Epithelial cell of esophagus (primary cell): ENCODE measurements at places on chromosomes 6 and 20.

GRCh38 chr6:105831311-105832097 lies 254.6 kb upstream of the PRDM1 start:
- DNase-seq, result no peak

- DNase-seq, result no peak
These were observed 69.7 kb downstream of the SUN5 start for GRCh38 chr20:32934580-32934979.

- DNase-seq, result no peak
These were observed 24.6 kb downstream of the PPP1R14C start for GRCh38 chr6:150167479-150167873.

- no peak for DNase-seq
These were observed 5.5 kb upstream of the MTG2 start for GRCh38 chr20:62177307-62177706.

DNA sequence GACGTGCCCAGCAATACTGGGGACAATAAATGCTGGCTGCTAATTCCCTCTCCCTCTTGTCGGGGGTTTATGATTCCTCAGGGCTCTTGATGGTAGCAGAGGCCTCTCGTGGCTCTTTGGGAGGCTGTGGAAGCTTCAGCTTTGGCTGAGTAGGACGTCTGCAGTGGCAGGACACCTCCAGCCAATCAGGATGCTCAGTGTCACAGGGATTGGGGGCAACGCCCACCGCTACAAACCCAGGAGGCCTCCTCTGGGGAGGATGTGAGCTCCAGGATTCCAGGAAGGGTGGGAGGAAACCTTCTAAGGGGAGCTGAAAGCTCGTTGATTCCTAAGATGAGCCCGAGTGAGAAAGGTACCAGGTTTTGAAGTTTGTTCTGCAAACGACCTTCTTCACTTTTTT lies 19.4 kb downstream of the RSPO4 start:
- DNase-seq, result no peak

DNA sequence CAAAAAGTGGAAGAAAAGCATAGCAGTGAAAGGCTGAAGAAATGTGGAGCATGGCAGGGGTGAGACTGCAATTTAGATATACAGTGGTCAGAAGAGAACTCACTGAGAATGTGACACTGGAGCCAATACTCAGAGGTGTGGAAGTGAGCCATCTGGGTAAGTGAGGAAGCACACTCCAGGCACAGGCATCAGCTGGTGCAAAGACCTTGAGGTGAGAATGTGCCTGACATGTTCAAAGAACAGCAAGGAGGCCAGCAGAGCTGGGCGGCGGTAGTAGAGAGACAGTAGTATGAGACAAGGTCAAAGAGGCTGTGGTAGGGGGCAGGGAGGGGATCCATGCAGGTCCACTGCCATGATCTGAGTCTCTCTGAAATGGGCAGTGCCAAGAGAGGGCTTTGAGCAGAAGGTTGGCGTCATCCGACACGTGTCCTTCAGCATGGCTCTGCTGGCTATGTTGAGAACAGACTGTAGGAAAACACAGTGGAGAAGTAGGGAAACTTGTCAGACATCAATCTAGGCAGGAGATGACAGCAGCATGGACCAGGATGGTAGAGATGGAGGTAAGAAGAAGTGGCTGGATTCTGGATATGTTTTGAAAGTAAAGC lies 84.4 kb downstream of the PLCG1 start:
- DNase-seq, result no peak

DNA sequence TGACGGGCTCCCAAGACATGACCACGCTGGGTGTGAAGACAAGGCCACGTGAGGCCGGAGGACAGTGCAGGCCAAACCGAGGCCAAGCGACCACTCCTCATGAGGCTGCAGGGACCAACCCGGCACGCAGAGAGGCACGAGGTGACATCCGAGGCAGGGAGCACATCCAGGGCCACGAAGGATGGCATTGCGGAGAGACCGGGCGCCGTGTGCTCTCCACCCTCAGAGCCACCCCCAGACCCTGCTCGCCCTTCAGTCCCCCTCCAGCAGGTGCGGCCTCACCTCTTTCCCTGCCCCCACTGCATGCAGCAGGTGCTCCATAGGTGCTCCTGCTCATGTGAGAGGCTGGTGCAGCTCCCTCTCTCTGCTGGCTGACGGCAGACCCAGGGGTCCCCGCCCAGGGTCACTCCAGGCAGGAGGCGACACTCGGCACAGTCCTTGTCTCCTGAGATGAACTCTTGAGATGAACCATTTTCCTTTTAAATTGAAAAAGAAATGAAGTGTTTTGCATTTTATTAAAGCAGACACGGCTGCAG lies 33.8 kb upstream of the CHRNA4 start:
- no peak for DNase-seq

GRCh38 chr6:11869672-11870340 lies 91.2 kb upstream of the ADTRP start:
- DNase-seq, result no peak

DNA sequence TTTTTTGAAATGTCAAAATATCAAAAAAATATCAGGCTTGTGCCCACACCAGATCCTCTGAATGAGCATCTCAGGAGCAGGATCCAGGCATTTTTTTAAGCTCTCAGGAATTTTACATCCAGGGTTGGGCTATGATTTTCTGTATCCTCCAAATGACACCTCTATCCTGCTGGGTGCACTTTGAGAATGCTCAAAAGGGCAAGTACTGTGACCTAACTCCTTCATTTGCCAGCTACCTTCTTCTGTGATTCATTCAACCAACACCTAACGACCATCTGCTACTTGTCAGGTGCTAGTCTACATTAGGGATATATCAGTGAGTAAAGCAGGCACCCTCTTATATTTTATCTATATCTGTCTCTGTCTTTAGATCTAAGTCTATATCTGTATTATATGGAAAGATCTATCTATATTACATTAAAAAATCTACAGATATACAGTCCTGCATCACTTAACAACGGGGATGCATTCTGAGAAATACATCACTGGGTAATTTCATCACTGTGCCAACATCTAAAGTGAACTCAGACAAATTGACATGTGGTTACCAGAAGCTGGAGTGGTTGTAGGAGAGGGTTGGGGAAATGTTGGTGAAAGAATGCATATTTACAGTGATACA lies 131.6 kb downstream of the KIF16B start:
- DNase-seq, result no peak

DNA sequence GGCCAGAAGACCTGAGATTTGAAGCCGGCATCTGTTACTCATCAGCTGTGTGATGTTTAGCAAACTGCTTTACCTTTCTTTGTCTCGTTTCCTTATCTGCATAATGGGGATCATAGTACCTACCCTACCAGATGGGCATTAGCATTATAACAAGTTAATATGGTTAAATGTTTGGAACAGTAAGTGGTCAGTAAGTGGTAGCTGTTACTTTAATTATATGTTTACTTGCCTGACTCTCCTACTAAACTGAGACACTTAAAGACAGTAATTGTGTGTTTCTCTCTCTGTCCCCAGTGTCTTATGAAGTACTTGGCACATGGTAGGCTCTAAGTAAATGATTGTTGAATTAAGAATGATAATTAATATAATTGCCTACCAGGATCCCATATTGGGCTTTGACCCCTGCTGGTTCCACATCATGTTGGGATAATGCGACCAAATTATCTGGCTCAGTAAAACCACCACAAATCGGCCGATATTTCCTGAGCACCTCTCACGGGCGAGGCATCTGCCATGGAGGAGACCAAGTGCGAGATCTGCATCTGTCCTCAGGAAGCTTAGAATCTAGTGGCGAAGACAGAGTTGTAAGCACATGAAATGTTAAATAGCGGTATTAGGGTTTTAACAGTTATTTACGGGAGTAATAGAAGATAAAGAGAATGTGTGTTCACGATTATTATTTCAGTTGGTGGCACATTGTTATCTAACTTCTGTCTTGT lies 31.4 kb downstream of the PTK7 start:
- DNase-seq, result no peak

DNA sequence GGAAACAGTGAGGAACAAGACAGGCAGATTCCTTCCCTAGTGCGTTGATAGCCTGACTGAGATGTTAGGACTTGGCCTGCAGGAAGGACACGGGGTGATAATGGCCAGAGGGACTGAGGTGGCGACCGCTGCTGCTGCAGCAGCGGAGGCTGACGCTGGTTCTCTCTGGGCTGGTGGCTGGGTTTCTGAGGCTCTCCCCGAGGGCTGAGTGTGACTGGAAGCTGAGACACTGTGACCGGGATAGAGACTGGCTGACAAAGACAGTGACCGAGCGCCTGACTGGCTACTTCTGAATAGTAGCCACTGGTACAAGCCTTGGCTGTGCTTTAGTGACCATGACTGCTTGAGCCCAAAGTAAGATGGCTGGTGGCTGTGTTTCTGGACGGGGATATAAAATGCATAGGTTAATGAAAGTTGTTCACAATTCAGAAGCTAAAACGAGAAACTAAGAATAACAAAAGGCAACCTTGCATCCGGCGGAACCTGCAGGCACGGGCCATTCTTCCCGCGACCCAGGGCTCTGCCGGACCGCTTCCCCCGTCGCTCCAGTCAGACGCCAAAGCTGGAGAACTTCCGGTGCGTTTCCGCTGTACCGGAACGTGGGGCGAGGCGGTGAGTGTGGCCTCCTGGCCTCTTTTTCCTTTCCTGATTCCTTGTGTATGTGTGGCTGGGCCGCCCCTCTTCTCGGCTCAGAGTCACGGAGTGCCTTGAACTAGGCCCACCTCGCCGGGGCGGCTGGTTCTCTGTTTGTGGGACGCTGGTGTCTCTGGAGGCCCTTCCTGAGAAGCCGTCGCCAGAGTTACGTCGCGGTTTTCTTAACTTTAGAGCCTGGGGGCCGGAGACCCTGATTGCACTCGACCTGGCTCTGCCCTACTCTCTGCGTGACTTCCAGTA lies at the start of gene AAR2:
TSS of gene AAR2 (plus strand) at position 587 of the 894 bp plus-strand sequence. CDS start 3,391 bp downstream, outside the sequence.
- DNase-seq, result peak; percentile 82

- no peak for DNase-seq
These were observed 159.3 kb downstream of the EDN1 start for GRCh38 chr6:12449447-12449846.

GRCh38 chr6:34697544-34697836 lies 923 bp upstream of the ILRUN start:
- DNase-seq, result no peak

DNA sequence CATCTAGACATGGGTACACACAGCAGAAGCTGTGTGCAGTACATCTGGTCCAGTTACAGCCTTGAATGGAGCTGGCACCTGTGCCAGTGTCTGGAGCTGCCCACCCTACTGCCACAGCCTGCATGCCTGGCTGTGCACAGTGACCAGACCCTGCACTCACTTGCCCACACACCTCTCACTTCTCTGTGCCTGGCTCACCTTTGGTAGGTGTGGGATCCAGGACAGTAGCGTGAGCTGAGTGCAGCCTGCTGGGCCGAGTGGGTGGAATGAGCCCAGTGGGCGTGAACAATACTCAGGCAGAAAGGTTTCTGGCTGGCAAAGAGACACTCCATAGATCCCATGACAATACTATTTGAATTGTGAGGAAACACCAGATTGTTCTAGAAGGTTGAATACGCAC lies 839.5 kb upstream of the FLRT3 start:
- no peak for DNase-seq

DNA sequence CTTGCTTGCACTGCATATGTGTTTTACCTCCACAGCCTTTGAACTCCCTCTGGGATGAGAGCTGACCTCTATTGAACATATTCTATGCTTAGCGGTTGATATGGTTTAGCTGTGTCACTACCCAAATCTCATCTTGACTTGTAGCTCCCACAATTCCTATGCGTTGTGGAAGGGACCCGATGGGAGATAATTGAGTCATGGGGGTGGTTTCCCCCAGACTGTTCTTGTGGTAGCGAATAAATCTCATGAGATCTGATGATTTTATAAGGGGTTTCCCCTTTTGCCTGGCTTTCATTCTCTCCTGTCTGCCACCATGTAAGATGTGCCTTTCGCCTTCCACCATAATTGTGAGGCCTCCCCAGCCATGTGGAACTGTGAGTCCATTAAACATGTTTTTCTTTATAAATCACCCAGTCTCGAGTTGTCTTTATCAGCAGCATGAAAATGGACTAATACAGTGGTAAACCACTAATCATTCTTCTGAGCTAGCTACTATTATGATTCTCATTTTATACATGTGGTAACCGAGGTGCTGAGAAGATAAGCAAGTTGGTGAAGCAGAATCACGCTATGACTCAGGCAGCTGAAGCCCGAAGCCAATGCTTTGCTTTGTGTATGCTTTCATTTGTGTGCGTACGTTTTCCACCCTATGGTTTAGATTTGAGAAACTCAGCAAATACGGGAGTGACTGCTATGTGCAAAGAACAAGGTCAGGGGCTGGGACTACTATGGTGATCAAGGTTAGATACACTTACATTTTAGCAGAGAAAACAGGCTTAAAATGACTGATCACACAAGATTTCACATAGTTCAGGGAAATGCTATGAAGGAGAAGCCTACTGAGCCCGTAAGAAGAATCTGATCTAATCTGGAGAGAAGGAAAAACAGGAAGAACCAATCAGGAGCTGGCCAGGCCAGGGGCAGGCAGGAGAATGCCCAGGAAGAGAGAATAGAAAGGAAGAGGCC lies 363.5 kb downstream of the ESR1 start:
- peak; percentile 7 for DNase-seq

GRCh38 chr6:138494312-138494711 lies 5.0 kb downstream of the NHSL1 start:
- no peak for DNase-seq

GRCh38 chr6:15893556-15894253 lies 230.9 kb upstream of the DTNBP1 start:
- DNase-seq, result peak; percentile 46

GRCh38 chr20:48282591-48283228 lies 497.4 kb upstream of the SULF2 start:
- DNase-seq, result no peak

- no peak for DNase-seq
These were observed 1.8 kb downstream of the SERPINB6 start for GRCh38 chr6:2969549-2969948.

DNA sequence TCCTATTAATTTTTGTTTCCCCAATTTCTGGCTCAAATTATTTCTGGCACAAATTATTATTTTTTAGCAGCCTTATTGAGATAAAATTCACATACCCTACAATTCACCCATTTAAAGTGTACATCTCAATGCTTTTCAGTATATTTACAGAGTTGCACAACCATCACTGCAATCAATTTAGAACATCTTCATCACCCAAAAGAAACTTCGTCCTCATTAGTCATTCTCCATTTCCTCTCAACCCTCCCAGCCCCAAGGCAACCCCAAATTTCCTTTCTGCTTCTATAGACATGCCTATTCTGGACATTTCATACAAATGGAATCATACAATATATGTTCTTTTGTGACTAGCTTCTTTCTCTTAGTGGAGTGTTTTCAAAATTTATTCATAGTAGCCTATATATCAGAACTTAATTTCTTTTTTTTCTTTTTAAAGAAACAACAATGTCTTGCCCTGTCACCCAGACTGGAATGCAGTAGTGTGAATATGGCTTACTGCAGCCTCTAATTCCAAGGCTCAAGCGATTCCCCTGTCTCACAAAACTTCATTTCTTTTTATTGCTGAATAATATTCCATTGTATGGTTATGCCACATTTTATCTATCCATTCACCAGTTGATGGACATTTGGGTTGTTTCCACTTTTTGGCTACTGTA lies 84.5 kb downstream of the DNAH8 start:
- DNase-seq, result peak; percentile 92

DNA sequence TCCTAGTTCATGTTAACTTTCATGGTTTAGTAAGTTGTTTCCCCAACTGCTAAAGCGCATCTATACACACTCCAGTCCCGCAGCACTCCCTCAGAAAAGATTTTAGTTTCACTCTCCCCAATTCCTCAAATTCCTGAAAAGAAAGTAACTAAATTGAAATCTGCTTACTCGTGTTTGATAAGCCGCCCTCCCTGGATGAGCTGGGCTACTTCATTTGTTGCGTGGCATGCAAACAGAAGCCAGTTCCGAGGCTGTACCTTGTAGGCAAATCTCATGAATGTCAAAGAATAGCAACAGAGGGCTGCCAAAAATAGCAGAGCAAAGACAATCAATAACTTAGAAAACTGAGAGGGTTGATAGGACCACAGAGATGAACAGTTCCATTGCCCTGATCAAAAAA lies 16.9 kb downstream of the MPC1 start:
- DNase-seq, result no peak
